ENCODE measurements at places on chromosomes 13 and 19. TPM values are rescaled to one million over a fixed set of nuclear protein-coding genes. Genes with fewer than 3 reads are reported as not detected.

GRCh38 chr19:49688531-49689132, 762 bp upstream of the ADM5 start:
- no peak for DNase-seq

LRCH1 gene
- total RNA-seq: 15.8 TPM

MCEMP1 gene
- total RNA-seq: not detected

DNA sequence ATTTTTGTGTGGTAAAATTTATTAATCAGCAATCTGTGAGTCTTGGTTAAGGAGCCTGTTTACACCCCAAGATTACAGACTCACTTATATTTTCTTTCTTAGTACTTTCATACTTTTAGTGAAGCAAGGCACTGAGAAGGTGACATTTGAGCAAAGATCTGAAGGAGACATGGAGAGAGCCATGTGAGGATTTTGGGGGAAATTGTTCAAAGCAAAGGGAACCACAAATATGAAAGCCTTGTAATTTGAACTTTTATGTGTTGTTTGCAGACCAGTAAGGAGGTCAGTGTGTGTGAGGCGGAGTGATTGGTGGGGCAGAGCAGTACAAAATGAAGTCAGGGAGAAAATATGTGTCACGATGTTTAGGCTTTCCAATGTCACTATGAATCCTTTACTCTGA, 140.7 kb upstream of the KLF12 start:
- DNase-seq: no peak

- no peak for DNase-seq
Measured at GRCh38 chr19:51371186-51371690, 1.2 kb downstream of the NKG7 start.

GARIN5A gene
- 3.0 TPM for total RNA-seq

DNA sequence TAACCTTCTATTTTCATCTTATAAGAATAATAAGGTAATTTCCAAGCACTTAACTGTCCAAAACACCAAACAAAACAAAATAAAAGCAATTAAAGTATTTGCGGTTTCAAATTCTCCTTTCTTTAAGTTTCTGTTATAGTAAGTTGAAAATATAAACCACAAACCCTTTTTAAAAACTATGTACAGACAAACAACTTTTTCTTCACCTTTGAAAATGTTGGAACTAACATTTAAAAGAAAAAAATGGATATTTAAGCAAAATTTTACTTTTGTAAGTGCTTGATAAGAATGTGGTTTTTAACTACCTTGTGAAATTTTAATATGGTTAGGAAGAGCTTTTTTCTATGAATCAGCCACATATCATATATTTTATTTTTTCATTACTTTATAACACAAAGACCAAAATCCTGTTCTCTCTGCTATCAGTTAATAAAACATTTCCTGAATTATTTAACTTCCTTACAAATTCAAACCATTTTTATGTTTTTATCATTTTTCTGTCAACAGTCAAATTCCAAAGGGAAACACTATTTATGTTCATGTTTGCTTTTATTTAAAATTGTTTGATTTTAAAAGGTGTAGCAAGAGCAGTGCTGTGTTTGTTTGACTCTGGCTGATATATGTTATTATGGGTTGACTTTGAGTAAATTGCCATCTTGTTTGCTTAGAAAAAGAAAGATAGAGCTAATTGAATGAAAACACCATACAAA, 554.1 kb upstream of the KLHL1 start:
- DNase-seq: no peak

DNA sequence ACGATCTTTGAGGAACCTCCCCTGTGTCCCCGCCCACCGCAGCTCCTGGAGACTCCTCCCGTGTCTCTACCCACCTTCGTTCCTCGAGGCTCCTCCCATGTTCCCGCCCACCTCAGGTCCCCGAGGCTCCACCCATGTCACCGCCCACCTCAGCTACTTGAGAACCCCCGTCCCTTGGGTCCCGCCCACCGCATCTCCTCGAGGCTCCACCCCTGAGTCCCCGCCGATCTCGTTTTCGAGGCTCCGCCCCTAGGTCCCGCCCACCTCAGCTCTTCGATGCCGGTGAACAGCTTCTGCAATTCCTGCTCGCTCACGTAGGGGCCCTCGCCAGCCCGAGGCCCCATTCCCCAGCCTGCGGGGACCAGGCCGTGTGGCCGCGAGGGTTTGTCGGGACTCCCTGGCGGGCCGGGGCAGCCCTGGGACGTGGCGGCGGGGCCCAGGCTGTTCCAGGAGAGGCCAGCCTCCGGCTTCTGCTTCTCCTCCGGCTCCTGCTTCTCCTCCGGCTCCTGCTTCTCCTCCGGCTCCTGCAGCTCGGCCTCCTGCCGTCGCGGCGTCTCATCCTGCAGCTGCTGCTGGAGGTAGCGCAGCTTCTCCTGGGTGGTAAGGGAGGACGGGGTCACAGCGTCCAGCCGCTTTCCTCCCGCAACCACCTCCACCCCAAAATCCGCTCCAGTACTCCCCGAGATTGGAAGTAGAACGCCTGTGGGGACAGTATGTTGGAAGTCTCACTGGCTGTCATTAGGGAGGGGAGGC, 16.7 kb downstream of the TSKS start:
- DNase-seq: peak; percentile 68

DNA sequence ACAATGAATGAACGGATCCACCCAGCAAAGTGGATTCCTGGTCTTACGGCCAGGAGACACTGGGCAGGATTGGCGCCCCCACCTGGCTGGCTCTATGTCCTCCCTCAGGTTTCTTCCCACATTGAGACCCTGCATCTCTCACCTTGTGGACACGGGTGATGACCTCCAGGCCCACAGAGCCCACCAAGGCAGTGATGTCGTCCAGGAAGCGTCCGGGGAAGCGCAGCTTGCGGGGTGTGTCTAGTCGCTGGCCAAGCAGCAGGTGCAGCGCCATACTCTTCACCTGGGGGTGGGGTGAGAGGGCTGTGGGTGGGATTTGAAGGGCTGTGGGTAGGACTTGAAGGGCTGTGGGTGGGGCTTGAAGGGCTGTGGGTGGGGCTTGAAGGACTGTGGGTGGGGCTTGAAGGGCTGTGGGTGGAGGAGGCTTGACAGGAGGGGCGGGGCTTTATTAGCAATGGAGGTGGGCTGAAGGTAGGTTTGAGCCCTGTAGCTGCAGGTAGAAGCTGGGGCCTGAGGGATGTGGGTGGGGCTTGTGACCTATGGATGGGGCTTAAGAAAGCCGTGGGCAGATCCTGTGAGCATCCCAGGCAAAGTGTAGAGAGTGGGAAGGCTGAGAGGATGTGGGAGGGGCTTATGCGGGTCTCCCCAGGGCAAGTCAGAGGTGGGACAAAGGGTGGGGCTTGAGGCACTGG, 12.1 kb upstream of the ANGPTL8 start:
- no peak for DNase-seq

- no peak for DNase-seq
Measured at GRCh38 chr19:16969135-16969534, 57.5 kb downstream of the CPAMD8 start.

LMTK3 gene
- total RNA-seq: 1.00 TPM

COL4A2 gene
- 154 TPM for total RNA-seq

ENOX1 gene
- total RNA-seq: 13.1 TPM

DNA sequence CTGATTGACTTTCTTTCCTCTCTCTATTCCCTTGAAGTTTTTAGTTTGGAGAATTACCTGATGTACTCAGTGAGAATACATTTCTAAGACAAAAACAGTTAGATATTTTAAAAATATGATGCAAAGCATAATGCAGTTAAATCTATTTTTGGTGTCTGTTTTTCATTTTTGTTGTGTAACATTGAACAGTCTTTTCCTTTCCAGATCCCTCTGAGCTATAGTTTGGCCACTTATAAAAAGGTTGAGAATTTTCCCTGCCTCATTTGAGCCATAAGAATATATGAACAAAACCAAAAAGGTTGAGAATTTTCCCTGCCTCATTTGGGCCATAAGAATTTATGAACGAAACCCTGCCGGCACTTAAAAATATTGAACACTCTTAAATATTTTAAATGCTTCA, 57.0 kb upstream of the IPO5 start:
- DNase-seq: no peak

CNFN gene
- total RNA-seq: not detected

PALM3 gene
- not detected for total RNA-seq

DNA sequence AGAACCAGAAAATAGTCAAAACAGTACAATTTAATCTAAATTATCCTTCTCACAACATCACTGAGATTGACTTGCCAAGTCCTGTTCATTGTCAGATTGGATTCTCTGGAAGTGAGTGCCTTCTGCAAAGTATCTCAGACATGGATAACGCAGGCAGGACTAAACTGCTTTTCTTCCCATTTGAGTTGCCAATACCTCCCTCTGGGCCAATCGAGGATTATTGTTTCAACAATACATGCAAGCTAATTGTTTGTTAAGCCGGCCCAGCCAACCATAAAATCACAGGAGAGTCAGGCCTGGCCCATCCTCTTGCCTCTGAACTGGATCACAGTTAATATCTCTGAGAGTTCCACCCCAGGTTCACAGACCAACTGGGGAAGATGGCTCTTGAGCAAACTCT, 240.0 kb downstream of the ENOX1 start:
- no peak for DNase-seq

DNA sequence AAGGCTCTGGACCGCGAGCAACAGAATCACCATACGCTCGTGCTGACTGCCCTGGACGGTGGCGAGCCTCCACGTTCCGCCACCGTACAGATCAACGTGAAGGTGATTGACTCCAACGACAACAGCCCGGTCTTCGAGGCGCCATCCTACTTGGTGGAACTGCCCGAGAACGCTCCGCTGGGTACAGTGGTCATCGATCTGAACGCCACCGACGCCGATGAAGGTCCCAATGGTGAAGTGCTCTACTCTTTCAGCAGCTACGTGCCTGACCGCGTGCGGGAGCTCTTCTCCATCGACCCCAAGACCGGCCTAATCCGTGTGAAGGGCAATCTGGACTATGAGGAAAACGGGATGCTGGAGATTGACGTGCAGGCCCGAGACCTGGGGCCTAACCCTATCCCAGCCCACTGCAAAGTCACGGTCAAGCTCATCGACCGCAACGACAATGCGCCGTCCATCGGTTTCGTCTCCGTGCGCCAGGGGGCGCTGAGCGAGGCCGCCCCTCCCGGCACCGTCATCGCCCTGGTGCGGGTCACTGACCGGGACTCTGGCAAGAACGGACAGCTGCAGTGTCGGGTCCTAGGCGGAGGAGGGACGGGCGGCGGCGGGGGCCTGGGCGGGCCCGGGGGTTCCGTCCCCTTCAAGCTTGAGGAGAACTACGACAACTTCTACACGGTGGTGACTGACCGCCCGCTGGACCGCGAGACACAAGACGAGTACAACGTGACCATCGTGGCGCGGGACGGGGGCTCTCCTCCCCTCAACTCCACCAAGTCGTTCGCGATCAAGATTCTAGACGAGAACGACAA, 1.8 kb downstream of the PCDH17 start:
- no peak for DNase-seq

NPAS1 gene
- total RNA-seq: 0.22 TPM

S1PR5 gene
- total RNA-seq: 0.12 TPM

PRR12 gene
- total RNA-seq: 30.1 TPM

GTF2F1 gene
- total RNA-seq: 69.4 TPM

DNA sequence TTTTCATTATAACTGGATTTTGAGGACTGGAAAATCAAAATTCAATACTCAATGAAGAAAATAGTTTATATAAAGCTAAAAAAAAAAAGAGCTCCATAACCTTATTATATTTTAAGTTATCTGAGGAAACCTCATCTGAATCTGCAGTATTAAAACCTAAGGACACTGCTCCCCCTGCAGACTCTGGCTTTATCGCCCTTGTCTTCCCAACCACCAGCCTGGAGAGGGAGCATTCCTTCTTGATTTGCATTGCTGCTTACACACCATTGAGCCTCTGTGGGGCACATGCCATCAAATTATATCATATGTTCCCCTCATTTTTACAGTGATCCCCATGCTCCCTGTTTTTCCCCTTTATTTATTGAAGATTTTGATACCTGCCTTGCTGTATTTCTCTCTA, 871.4 kb upstream of the GPC6 start:
- DNase-seq: no peak

CEACAM3 gene
- total RNA-seq: not detected

SLC17A7 gene
- not detected for total RNA-seq

- no peak for DNase-seq
Measured at GRCh38 chr19:19388568-19389555, 16.6 kb upstream of the GATAD2A start.

- DNase-seq: no peak
Measured at GRCh38 chr19:45125975-45126493, 33.1 kb downstream of the PPP1R37 start.

TEX26 gene
- not detected for total RNA-seq

- DNase-seq: no peak
Measured at GRCh38 chr13:97120346-97120745, 101.8 kb upstream of the MBNL2 start.

DNA sequence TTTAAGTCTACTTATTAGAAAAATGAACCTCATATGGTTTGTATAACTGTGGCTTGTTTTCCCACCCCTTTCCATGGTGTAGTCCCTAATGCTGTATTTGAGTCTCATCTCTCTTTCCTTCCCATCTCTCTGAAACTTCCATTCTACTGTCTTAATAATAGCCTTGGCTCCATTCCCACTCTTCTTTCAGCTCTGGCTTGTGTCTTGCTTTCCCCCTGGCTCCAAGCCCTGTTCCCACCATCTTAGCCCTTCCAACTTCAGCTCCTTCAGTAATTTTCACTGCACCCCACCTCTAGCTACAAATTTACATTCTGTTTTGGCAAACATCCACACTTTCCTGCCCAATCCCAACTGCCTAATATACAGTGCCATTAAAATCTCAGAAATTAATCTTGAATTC, 137.5 kb downstream of the SLITRK6 start:
- no peak for DNase-seq

DNA sequence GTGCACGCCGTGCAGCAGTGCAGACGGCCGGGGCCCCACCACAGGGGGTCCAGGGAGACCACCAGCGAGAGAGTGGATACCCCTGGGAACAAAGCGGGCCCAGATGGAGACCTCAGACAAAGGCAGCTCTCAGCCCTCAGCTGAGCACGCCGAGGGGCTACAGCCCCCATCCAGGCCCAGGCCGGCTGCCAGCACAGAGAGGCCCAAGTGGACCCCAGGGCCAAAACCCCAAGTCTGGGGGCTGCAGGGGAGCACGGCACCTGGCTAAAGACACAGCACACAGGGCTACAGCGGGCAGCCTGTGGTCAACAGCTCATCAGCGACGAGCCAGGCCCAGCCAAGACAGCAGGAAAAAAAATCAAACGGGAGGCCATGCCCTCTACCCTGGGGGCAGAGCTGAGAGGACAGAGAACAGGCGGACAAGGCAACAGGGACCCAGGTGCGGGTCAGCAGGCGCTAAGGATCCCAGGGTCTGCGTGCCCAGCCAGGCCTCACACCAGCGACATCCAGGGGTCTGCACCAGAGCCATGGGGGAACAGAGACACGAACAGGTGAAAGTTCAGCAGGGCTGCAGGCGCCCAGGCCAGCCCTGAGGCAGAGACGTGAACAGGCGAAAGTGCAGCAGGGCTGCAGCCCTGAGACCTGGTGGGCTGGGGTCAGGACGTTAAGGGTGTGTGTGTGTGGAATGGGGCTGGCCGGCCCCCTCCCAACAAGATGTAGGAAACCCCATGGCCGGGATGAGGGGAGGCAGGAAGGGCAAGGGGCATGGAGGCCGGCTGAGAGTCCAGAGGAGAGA, 34.3 kb downstream of the RASA3 start:
- peak; percentile 16 for DNase-seq

LCP1 gene
- total RNA-seq: 24.7 TPM

NKPD1 gene
- total RNA-seq: 0.23 TPM

Data from ovary (tissue), 10 donors.